Testis (tissue), 5 donors: ENCODE measurements at places on chromosomes 7 and 10. TPM values are rescaled to one million over a fixed set of nuclear protein-coding genes. Genes with fewer than 3 reads are reported as not detected.
A peak's percentile ranks its signal among the peaks of the same experiment; 100 is the strongest.

Gene MYOF
- 12.3 TPM for total RNA-seq

Gene AKR1B15
- 2.1 TPM for total RNA-seq

Gene GDF2
- total RNA-seq: 0.39 TPM

Gene SYNPO2L
- total RNA-seq: 0.31 TPM

Gene LEP
- 0.31 TPM for total RNA-seq

Gene NOM1
- 47.1 TPM for total RNA-seq

Gene SNX10
- total RNA-seq: 5.6 TPM

Gene MMP21
- total RNA-seq: 0.31 TPM

Gene GNA12
- 50.0 TPM for total RNA-seq

Gene NCF1
- 1.5 TPM for total RNA-seq

Gene AGR2
- not detected for total RNA-seq

Gene TYW1B
- total RNA-seq: 8.9 TPM

- DNase-seq: no peak
Measured at GRCh38 chr10:73886661-73887293, 12.4 kb upstream of the CAMK2G start.

DNA sequence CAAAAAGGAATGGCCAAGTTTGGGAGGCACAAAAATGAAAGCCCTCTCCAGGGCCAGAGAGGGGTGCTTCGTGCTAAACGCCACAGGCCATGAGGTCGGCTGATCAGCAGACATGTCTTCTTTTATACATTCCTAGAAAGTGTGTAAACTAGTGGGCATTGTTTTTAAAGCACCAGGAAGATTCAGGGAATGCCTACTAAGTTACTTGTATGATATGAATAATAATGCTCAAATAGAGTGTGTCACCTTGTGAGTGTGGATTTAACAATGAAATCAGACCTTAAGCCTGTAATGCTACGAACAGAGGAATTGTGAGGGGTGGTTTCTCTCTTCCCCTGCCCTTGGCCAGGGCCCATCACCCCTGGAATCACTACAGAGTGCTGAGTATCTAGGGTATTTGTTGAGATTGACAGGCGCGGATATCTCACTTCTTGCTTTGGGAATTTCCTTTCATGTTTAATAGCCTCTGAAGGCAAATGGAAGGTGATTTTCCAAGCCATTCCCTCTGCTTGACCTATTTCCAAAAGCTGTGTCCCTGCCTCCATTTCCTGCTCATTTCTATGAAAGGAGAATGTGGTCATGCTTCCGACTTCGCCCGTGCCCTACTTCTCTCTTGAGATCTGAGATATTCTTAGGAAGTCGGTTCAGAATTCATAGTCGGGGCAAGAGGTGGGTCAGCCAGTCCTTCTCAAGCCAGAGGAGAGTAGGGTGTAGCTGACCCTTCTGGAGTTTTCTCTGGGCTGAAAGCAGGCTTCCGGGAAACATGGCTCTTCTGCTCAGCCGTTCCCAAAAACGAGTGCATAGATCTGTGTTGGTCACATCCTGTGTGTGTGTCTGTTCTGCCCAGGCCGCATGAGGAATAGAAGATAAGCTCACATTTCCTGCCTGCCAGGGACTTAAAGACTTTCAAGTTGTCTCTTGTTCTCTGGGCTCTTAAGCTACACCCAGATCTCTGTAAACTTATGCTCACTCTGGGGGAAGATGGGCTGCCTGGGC is 167.8 kb upstream of the ITGB1 start:
- no peak for DNase-seq

DNA sequence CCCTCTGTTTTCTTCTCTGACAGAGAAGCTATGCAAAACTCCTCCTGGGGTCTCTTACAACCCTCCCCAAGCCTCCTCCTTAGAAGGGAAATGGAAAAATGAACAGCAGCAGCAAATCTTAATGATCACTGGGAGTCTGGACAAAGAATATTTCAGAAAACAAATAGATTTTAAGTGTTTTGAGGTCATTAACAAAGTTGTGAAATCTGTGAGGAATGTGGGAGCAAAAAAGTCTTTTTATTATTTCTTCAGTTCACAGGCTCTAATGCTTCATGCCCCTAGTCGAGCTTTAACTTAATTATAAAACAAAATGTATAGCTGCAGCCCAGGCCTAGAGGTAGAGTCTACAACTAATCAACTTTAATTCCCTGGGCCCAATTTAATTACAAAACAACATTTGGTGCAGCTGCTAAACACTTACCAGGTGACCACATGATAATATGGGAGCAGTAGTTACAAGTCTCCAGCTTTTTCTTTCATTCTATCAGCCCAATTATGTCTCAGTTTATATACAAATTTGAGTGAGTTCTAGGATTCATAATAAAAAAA is 293.2 kb downstream of the THSD7A start:
- no peak for DNase-seq

DNA sequence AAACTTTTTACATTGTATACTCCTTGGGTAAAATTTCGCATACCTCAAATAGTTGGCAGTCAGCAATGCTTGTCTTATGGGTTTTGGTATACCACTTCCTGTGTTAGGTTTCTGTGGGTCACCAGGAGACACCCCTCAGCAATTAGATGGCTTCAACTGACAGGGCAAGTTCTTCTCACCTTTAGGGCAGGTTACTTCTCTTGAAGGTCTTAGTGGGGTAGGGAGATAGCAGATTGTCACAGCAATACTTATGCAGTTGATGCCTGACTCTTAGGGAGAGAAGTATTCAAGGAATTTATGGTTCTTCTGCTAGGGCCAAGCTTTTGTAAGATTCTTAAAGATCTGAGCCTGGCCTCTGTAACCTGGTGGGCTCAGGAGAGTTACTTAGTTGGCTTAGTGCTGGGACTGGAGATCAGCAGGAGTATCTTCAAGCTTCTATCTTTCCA is 42.9 kb downstream of the MKLN1 start:
- DNase-seq: no peak

- peak; percentile 33 for DNase-seq
Measured at GRCh38 chr10:86306628-86307278, 59.8 kb downstream of the GRID1 start.

GRCh38 chr10:661597-662222 is 27.8 kb downstream of the DIP2C start:
- no peak for DNase-seq

DNA sequence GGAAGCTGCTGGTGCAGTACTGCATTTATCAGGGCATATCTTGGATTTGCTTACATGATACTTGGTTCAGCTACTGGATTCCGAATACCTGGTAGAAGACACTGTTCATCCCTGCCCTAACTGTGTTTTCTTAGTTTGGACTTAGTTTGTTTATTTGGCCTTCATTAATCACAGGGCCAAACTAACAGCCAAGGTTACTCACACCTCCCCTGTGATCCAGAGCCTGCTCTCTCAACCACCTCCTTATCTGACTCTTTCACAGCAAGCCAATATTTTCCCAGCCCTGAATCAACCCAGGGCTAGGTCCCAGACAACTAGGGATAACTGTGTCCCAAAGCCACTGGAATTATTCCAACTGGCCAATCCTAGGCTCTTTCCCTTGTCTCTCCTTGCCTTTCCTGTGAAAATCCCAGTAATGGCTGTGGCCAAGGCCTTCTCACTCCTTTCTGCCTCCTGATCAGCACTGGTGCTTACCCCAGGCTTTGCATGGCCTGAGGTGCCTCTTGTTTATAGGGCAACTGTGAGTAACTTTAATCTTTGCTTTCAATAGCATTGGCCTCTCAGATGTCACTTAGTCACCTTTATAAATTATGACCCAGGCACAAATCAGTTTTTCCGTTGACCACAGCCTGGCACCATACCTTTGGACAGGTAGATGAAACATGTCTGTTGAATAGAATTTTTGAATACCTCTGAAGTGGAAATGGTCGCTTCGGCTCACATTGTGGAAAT is 9.3 kb upstream of the JCAD start:
- no peak for DNase-seq

DNA sequence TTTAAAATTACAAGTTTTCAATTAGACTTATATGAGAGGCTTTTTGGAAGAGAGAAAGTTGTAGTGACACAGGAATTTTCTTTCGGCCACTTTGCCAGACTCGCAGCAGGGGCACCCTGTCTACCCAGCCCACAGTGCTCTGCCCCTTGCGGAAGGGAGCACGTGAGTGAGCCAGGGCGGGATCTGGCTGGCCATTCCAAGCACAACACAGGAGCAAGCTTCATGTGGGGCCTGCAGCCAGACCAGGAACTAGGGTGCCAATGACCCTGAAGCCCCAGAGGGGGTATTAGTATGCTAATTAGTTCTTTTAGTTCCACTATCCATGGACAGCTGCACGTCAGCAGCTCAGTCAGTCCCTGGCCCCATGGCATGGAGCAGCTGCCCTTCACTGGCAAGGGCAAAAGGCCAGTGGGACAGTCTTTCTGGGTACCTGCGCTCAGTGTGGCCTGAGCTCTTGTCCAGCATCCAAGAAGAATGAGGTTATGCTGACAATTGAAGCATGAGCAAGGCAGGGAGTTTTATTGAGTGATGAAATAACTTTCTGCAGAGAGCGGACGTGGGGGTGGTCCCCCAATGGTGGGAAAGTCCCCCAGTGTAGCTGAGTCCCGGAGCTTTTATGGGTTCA is 251.1 kb upstream of the CSTF2T start:
- no peak for DNase-seq

DNA sequence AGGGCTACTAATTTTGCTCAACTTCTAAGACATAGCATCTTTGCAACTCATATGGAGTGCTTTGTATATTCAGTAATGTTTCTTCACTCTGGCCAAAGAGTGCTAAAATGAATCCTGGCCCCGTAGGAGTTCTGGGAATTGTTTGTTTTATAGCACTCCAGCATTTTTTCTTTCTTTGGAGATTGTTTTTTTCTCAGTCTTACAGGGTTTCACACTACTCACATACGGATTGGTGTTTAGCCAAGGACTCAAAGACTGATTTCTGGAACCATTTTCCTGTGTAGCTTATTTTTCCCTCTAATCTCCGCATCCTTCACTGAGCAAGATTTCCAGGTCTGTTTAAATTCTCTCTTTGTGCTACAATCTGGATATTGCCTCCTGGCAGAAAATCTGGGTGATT is 6.4 kb downstream of the TAS2R41 start:
- no peak for DNase-seq

GRCh38 chr7:94655848-94656657 is at the start of gene SGCE:
Gene SGCE, minus strand, starts transcription at chr7:94656133. Its CDS starts 35 bp downstream, at chr7:94656098.
- peak; percentile 86 for DNase-seq

GRCh38 chr7:129014501-129015101 is 40.3 kb downstream of the TNPO3 start:
- no peak for DNase-seq

- DNase-seq: no peak
Measured at GRCh38 chr10:103806395-103807187, 48.8 kb downstream of the SH3PXD2A start.

- no peak for DNase-seq
Measured at GRCh38 chr10:63711361-63711760, 190.2 kb downstream of the REEP3 start.

DNA sequence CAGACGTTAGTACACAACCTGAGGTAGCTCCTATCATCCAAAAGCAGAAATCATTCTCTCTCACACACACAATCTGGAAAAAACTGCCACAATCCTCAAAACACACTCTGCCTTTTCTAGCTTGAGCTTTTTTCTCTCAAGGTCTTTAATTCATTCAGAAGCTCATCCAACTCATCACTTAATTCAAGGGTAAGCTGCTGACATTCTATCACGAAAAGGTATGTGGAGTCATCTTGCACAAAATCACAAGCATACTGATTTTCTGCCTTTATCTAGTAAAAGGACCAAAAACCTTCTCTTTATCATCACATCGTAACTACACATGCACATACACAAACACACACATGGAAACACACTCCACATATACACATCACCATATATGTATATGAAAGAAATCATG is 32.0 kb downstream of the DOCK4 start:
- no peak for DNase-seq

- DNase-seq: no peak
Measured at GRCh38 chr7:42494736-42495135, 257.7 kb upstream of the GLI3 start.

- DNase-seq: no peak
Measured at GRCh38 chr7:149459201-149459539, 1.7 kb downstream of the ZNF777 start.

- DNase-seq: no peak
Measured at GRCh38 chr10:88617772-88618300, 31.3 kb downstream of the LIPJ start.

DNA sequence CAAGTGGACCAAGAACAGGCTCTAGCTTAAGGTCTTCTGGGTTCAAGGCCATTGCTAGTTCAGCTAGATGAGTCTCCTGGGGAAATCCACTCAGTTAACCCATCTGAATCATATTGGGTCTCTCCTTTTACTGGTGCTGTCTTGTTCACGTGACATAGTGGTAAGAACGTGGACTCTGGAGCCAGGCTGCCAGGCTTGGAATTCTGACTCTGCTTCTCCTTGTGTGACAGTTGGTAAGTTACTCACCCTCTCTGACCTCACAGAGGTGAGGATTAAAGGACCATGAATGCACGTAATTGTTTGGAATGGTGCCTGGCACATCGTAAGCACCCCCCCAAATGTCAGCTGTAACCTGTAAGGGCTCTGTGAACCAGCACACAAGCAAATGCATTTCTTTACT is 9.7 kb upstream of the CALU start:
- no peak for DNase-seq

- DNase-seq: no peak
Measured at GRCh38 chr10:97380516-97380915, 20.6 kb downstream of the RRP12 start.

DNA sequence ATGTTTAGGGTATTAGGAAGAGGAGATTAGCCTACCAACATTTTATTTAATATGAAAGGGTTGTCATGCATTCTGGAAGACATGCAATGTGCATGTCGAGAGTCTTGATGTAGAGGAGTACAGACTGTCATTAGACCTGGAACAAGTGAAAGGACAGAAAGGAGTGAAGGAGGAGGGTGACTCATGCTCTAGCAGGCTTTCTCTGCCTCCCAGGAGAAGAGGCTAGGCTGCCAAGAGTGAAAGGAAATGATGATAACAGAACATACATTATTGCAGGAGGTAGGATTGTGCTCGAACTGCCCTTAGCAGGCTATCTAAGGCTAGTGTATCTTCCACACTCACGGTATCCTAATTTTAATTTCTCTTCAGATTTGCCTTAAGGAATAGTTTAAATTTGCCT is 228.8 kb downstream of the EXOC4 start:
- no peak for DNase-seq

DNA sequence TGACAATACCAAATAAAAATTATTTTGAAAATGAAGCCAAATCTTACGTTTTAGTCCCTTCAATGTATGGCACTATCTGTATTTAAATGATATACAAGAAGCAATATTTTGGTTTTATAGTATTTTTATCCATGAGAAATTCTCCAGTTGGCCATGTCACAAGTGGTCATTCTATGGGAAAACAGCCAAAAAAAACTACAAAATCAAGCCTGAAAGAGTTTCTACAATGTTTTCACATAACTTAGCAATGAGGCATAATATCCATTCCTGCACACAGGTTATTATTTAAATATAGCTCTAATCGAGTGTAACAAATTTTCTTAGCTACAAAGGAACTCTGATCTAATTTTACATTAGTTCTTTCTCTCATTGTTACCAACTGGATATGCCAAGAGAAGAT is 5.4 kb downstream of the RAB11FIP2 start:
- DNase-seq: no peak

DNA sequence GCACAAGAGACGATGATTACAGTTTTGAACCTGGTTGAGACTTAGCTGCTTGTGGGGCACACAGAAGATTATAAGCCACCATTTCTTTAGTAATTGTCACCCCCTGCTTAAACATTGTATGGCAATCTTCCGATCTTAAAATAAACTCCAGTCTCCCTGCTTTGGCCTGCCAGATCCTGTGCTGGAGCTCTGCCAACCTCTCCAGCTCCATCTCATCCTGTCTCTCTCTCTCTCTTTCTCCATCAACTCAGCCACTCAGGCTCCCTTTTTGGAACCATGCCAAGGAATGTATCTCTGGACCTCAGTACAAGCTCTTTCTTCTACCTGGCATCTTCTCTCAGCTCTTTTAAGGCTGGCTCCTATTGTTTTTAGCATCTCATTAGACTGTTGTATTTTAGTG is 1053.2 kb downstream of the REEP3 start:
- no peak for DNase-seq
